EH (cell line): ENCODE measurements at places on chromosomes 2 and 18.
A peak's percentile ranks its signal among the peaks of the same experiment; 100 is the strongest.

DNA sequence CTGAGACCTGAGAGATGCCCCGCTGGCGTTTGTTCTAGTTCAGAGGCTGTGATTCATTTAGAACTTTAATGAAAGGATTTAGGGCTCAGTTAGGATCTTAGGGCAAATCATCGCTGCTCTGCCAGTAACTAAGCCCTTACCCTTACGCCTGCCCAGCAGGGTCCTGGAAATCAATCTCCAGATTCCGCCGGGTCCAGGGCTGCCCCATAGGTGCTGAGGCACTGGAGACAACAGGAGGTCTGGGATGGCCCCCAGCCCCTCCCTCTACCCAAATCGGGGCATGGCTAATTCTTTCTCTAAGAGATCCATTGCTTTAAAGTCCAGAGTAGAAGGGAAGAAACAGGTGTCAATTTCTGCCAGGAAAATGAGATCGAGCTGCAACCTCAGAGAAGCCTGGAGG is 83.1 kb downstream of the SDC1 start:
- DNase-seq: no peak

GRCh38 chr2:137202318-137202717 is 437.0 kb downstream of the THSD7B start:
- no peak for DNase-seq

GRCh38 chr2:238682536-238682935 is 165.3 kb upstream of the TWIST2 start:
- DNase-seq: no peak

DNA sequence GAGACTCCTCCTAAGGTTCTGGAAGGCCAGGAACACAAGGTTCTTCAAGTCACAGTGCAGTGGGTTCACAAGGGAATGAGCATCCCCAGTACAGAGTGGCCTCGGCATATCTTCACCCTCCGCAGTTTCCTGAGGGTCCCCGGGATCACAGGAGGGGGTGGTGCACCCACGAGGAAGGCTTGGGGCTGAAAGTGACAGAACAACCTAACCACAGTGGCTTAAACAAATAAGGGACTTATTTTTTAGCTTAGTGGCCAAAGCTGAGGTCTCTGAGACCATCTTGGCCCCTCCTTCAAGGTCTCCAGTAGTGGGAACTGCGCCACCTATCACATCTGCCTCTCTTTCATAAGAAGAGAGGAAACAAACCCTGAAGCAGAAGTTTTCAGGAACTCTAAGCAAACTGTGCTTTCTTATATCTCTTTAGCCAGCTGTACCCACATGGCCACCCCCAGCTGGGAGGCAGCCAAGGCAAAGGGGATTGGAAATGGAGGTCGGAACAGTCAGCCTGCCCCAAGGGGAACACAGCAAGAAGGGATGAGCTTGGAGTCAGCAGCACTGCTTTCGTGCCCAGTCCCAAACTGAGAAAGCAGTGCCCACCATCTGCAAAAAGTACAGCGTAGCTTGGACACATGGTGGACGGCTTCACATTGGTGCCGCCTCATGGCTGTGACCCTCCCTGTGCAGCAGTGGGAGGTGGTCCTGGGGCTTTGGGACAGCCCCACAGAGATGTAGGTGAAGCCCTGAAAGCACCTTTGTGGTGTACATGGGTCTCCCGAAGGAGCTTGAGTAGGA is 260.0 kb upstream of the ID2 start:
- no peak for DNase-seq

DNA sequence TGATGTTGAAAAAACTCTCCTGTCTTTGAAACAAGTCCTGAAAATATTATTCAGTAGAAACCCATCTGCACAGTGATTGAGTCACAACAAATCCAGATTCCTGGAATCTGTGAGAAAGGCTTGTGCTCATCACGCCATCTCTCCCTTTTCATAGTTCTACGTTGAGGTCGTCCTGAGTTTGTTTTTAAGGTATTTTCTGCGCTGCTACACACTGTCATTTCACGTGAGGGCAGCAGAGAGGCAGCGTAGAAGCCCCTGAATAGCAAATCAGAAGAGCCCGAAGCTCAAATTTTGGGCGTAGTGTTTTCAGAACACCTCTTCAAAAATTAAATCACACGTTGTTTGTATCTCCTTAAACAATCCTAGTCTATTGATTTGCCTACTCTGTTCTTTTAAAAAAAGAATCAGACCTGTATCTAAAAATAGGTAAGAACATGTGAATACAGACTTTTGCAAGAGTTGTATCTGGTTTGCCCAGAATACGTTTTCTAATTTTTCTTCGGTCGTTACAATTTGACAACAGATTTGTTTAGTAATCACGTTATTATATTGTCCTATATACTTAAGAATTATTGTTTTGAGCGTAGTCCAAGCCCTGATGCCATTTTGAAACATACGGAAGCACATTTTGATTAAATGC is 61.6 kb upstream of the SLC38A11 start:
- peak; percentile 78 for DNase-seq

DNA sequence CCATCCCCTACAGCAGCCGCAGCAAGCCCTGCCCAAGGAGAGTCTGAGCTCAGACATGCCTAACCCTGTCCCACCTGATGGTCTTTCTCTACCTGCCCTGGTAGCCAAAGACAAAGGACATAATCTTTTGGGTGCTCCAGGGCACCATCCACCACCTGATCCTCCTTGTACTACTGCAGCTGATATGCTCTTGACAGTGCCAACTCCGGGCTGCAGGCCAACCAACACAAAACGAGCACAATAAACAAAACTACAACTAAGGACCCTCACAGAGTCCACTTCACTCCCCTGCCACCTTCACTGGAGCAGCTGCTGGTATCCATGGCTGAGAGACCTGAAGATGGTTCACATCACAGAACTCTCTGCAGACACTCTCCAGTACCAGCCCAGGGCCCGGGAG is 106.3 kb downstream of the GRB14 start:
- no peak for DNase-seq

DNA sequence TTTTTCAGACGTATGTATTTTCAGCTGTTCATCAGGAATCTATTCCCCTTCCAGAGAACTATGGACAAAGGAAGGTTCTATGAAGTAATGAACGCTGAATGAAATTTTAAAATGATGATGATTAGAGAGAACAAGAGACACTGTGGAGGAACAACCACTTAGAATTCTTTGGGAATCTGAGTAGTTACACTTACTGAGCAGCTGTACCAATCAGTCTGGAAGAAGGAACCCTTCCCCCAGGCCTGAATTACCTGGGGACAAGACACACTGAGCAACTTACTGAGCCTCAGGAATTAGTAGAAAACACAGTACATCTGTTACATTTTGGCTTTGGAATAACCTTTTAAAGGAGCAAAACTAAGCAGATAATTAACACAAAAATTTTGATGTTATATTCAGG is 1.9 kb downstream of the MSTN start:
- DNase-seq: no peak
